ENCODE measurements at places on chromosomes 4 and X. TPM values are rescaled to one million over a fixed set of nuclear protein-coding genes. Genes with fewer than 3 reads are reported as not detected.

- no peaks in the 10 kb centered on the region for H3K4me1 ChIP-seq
- no peak for DNase-seq
- H3K36me3 ChIP-seq = no peaks in the 10 kb centered on the region
- no peaks in the 10 kb centered on the region for H3K27me3 ChIP-seq
- no peak overlapping the region for H3K4me3 ChIP-seq
These were observed 94.9 kb downstream of the LARP1B start for GRCh38 chr4:128155874-128156456.

Gene USP17L27
- not detected for total RNA-seq

Gene RGS12
- 36.6 TPM for total RNA-seq

GRCh38 chrX:31287861-31288260 is 216.0 kb upstream of the FTHL17 start:
- H3K4me3 ChIP-seq = no peak overlapping the region
- no peak for DNase-seq
- H3K27ac ChIP-seq = no peak overlapping the region

Gene RADX
- total RNA-seq = 0.20 TPM

DNA sequence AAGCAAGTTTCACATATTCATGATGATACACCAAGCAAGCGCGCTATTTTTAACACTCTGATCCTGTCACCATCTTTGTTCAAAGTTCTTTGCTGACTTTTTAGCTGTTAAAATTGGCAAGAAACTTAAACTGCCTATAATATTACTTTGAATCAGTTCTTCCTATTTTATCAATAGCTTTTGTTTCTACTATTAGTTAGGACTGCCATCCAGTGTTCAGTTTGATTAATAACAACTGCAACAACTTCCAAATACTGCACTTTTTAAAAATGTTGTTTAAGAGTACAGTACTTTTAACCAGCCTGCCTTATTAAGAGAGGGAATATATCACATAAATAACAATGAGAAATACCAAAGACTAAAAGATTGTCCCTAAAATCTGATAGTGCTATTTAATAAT is 614.3 kb downstream of the FAM133A start:
- no peak overlapping the region for H3K4me3 ChIP-seq
- H3K36me3 ChIP-seq = no peaks in the 10 kb centered on the region
- H3K27me3 ChIP-seq = no peaks in the 10 kb centered on the region
- H3K27ac ChIP-seq = no peak overlapping the region
- no peak for DNase-seq

DNA sequence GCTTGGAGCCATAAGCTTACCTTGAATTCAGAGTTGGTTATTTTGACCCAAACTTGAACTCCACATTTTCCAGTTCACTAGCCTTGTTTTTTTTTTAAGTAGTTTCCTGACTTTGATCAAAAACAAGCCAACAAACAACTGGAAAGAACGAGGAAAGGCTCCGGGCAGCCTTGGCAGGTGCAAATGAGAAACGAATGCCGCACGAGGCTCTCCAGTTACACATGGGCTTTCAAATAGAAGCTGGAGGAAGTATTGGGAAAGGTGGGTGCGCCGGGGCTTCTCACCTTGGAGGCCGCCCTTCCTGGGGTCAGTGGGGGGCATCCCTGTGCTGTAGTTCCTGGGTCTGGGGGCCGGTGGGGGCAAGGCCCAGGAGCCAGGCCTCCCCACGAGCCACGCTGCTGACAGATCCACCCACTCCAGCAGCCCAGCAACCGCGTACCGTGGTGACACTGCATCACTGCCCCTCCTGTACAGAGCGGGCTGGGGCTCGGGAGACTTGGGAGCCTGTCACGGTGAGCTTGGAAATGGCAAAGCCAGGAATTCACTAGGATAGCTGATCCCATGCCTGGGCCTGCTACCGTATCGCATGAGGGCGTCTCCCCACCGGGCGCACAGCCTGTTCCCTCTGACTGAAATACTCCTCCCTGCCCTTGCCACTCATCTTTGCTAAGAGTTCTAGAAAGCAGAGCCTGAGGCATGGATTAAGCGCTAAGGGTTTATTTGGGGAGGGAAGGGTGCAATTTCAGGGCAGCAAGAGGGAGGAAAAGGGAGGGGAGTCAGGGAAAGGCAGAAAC is 50.9 kb upstream of the ADRA2C start:
- H3K4me3 ChIP-seq = no peak overlapping the region
- H3K36me3 ChIP-seq = no peaks in the 10 kb centered on the region
- DNase-seq = no peak
- no peak overlapping the region for H3K27ac ChIP-seq
- no peaks in the 10 kb centered on the region for H3K4me1 ChIP-seq

DNA sequence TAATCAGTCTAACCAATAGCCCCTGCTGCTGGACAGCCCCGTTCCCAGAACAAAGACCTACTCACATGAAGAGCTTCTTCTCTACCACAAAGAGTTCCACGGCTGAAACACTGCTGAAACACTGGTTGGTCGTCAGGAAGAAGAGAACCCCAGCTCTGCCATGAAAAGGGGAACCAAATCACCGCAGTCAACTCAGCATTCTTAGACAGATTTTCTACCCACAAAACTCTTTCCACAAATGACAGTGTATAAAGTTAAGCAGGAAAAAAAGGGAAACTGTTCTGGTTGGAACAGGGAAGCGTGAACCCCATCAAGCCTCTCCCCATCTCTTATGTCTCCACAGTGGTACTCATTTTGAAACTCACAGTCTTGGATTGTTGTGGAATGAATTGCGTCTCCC is 57.3 kb downstream of the ABCG2 start:
- no peak for DNase-seq
- no peak overlapping the region for H3K4me3 ChIP-seq
- H3K4me1 ChIP-seq = peaks cover 12% of the 10 kb centered on the region

- no peak overlapping the region for H3K4me3 ChIP-seq
- H3K4me1 ChIP-seq = no peaks in the 10 kb centered on the region
- no peaks in the 10 kb centered on the region for H3K36me3 ChIP-seq
- no peak overlapping the region for H3K27ac ChIP-seq
These were observed 17.4 kb upstream of the AFF1 start for GRCh38 chr4:86917212-86918039.
